Upper lobe of left lung (tissue), 6 donors: ENCODE measurements at places on chromosomes 1 and 21. TPM values are rescaled to one million over a fixed set of nuclear protein-coding genes. Genes with fewer than 3 reads are reported as not detected.
A peak's percentile ranks its signal among the peaks of the same experiment; 100 is the strongest.

GRCh38 chr1:200988693-200989092, 34.8 kb downstream of the KIF21B start:
- DNase-seq: no peak
- H3K27me3 ChIP-seq: no peaks in the 10 kb centered on the region
- peaks cover 26% of the 10 kb centered on the region for H3K36me3 ChIP-seq
- no peak overlapping the region for H3K4me3 ChIP-seq
- no peaks in the 10 kb centered on the region for H3K4me1 ChIP-seq
- H3K27ac ChIP-seq: no peak overlapping the region

GRCh38 chr1:81695741-81696140, 105.0 kb upstream of the ADGRL2 start:
- no peak overlapping the region for H3K27ac ChIP-seq
- H3K4me3 ChIP-seq: no peak overlapping the region
- DNase-seq: no peak
- no peaks in the 10 kb centered on the region for H3K4me1 ChIP-seq
- no peaks in the 10 kb centered on the region for H3K36me3 ChIP-seq

Gene SPATA46
- total RNA-seq: not detected

GRCh38 chr1:74437035-74437434, 75.4 kb downstream of the LRRC53 start:
- H3K4me3 ChIP-seq: no peak overlapping the region
- H3K4me1 ChIP-seq: no peaks in the 10 kb centered on the region
- H3K27me3 ChIP-seq: no peaks in the 10 kb centered on the region
- DNase-seq: no peak

- DNase-seq: no peak
- no peaks in the 10 kb centered on the region for H3K36me3 ChIP-seq
- no peak overlapping the region for H3K4me3 ChIP-seq
- H3K27ac ChIP-seq: no peak overlapping the region
- peaks cover 3% of the 10 kb centered on the region for H3K4me1 ChIP-seq
Observed at GRCh38 chr1:89673251-89673650, 40.3 kb downstream of the LRRC8C start.

GRCh38 chr1:64337926-64338325, 132.0 kb upstream of the CACHD1 start:
- H3K27ac ChIP-seq: no peak overlapping the region
- H3K27me3 ChIP-seq: no peaks in the 10 kb centered on the region
- no peak for DNase-seq
- H3K36me3 ChIP-seq: no peaks in the 10 kb centered on the region
- H3K4me1 ChIP-seq: no peaks in the 10 kb centered on the region

DNA sequence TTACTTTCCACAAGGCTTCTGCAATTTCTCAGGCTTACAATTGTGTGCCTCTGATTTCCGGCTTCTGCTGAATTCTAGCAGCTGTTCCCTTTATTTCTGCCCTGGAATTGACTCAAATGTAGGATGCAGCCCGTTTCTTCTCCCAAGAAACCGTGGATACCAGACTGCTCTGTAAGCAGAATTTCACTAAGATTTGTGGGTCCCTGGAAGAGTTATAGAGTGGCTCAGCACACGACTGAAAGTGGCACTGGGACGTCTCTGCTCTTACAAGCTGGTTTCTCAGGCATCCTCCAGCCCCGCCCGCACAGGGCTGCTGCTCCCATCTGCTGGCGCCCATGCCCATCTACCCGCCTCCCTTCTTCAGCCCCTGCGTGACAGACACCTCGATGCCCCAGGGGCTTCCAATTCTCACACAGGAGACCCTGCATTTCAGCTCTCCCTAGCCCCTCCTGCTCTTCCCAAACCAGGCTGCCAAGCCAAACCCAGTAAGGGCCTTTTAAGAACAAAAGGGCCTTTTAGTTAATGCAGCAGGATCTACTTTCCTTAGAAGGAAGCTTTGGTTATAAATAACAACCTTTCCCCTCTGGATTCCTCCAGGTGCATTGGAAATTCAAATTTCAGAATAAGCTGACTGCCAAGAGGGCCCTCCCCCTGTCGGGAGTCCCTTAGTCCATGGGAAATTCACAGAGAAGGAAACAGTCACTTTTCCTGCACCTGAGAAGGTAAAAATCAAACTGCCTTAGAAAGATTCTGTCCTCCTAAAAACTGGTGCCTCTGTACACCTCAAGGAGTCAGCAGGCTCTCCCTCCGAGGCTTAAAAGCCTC, 45.4 kb upstream of the TENT5B start:
- DNase-seq: no peak
- H3K27ac ChIP-seq: no peak overlapping the region
- no peaks in the 10 kb centered on the region for H3K36me3 ChIP-seq
- no peak overlapping the region for H3K4me3 ChIP-seq

Gene C1orf210
- total RNA-seq: 38.3 TPM

GRCh38 chr1:77378723-77379535, 97.1 kb downstream of the AK5 start:
- H3K4me1 ChIP-seq: no peaks in the 10 kb centered on the region
- no peak overlapping the region for H3K27ac ChIP-seq
- no peaks in the 10 kb centered on the region for H3K36me3 ChIP-seq
- H3K27me3 ChIP-seq: no peaks in the 10 kb centered on the region
- no peak overlapping the region for H3K4me3 ChIP-seq
- no peak for DNase-seq

Gene SIM2
- total RNA-seq: 0.89 TPM

DNA sequence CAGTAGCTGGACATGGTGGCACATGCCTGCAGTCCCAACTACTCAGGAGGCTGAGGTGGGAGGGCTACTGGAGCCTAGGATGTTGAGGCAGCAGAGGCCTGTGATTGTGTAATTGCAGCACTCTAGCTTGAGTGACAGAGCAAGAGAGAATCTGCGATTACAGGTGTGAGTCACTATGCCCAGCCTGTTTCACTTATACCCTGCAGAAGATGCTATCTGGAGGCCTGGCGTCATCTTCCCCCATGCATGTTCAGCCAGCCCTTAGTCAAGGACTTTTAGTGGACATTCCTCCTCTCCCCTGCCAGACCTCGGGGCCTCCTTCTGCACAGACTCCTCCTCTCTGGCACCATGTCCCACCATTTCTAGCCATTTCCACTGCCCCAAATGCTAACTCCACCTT, 36.3 kb upstream of the RCC2 start:
- no peaks in the 10 kb centered on the region for H3K36me3 ChIP-seq
- H3K27ac ChIP-seq: no peak overlapping the region
- no peaks in the 10 kb centered on the region for H3K4me1 ChIP-seq
- H3K4me3 ChIP-seq: no peak overlapping the region
- H3K27me3 ChIP-seq: no peaks in the 10 kb centered on the region

DNA sequence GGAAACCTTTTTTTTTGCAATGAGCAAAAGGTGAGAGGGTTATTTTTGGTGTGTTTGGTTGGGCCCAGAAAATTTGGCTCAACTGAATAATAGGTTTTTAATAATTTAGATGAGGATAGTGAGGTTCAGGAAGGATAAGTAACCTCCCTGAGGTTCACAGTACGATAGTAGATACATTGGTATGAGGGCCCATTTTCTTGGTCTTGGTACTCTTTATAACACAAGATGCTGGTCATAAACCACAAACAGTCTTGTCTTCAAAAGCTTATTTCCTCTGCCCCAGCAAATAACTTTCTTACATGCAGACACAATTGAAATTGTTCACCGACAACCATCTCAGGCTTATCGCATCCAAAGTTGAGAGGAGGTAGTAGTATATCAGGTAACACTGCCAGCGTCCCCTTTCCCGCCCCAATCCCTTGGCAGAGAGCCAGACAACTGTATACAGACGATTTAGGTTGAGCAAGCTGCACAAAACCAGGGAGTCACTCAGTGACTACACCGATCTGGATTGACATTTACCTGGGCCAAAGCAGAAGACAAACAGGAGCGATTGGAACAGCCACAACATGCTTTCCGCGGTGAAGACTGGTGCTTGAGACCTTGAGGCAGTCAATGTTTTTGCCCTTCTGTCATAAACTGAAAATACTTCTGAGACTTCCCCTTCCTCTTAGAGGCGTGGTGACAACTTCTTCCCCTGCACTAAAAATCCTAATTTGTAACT, at the start of gene SLAMF6:
Gene SLAMF6, minus strand, starts transcription at position 634 of the 724 bp plus-strand sequence. Its CDS starts 63 bp downstream, at position 571.
- DNase-seq: no peak
- H3K4me3 ChIP-seq: peak within 1 kb of the TSS; percentile 29
- no peaks in the 10 kb centered on the region for H3K27me3 ChIP-seq
- peaks cover 5% of the 10 kb centered on the region for H3K4me1 ChIP-seq

GRCh38 chr1:212712451-212713303, 13.0 kb upstream of the BATF3 start:
- no peaks in the 10 kb centered on the region for H3K36me3 ChIP-seq
- no peaks in the 10 kb centered on the region for H3K4me1 ChIP-seq
- no peaks in the 10 kb centered on the region for H3K27me3 ChIP-seq
- no peak overlapping the region for H3K4me3 ChIP-seq

Gene TMEM82
- total RNA-seq: not detected

DNA sequence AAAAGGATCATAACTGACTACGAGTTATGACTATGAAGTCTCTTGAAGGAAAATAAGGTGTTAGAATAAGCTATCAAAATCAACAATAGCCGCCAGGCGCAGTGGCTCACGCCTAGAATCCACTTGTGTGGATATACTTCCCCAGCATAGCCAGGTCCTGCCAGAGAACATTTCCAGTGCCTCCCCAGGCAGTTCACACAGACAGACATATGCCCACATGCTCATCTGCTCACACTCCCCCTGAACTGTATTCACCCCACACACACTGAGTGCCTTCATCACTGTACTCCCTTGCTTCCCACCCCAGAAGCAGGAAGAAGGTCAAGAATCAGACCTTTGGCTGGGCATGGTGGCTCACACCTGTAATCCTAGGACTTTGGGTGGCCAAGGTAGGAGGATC, 6.5 kb downstream of the RERE start:
- H3K4me3 ChIP-seq: no peak overlapping the region
- H3K27me3 ChIP-seq: no peaks in the 10 kb centered on the region
- DNase-seq: no peak
- H3K4me1 ChIP-seq: peaks cover 33% of the 10 kb centered on the region
